ENCODE measurements at places on chromosomes 1 and 21. TPM values are rescaled to one million over a fixed set of nuclear protein-coding genes. Genes with fewer than 3 reads are reported as not detected.

The SLC6A17 gene
- total RNA-seq: not detected

The DCDC2B gene
- not detected for total RNA-seq

The FALEC gene
- total RNA-seq: not detected

The TCHHL1 gene
- total RNA-seq: not detected

The BRDT gene
- not detected for total RNA-seq

The OPRD1 gene
- 0.03 TPM for total RNA-seq

The CD244 gene
- total RNA-seq: not detected

Measured in HT-29 (cell line).